ENCODE measurements at places on chromosomes 4 and X.

DNA sequence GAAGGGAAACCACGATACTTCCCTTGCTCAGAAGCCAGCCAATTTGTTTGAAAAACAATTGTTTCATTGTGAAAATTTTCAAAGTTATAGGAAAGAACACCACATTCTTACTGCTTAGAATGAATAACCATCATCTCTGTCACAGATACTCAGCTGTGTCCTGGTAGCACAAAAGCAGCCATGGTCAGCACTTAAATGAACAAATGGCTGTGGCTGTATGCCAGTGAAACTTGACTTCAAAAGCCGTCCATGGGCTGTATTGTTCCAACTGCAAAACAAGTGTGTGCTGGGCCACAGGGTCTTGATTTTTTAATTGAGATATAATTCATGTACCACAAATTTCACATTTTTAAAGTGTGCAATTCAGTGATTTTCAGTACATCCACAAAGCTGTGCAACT lies 19.6 kb downstream of the NSDHL start:
- DNase-seq, result no peak

GRCh38 chr4:124253080-124253479 lies 459.5 kb downstream of the ANKRD50 start:
- no peak for DNase-seq

- DNase-seq, result no peak
These were observed 4.1 kb downstream of the RP2 start for GRCh38 chrX:46840946-46841345.

- DNase-seq, result no peak
These were observed 37.7 kb downstream of the ANTXR2 start for GRCh38 chr4:80035336-80035735.

DNA sequence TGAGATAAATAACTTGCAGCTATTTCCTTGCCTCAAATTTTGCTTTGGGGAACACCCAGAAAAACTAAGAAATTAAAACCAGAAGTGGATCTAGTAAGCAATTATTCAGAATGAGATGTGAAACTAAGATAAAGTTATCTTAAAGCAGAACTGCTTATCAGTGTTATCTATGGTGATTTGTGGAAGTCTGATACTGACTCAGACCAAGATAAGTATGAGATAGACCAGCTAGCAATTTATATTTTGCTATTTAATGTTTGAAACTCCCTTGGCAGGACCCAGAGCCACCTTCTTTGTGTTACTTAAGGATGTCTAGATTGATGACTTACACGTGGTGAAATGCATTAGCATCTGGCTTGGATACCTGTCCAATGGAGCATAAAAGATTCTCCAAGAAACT lies 368.1 kb downstream of the EPHA5 start:
- DNase-seq, result no peak

DNA sequence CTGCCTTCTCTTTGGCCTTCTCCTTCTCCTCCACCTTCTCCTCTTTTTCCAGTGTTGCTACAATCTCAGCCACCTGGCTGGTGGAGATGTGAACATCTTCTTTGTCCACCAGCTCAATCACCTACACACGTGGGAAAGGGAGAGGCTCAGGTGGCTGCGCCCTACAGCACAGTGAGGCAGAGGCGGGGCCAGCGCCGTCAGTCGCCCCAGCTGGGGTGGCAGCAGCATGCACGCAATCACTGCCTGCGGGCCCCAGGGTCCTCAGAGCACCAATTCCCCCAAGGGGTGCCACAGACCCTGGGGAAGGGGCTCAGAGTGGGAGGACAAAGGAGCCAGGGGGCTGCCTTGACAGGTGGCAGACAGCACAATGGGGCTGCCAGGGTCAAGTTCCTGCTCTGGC lies 21.4 kb downstream of the FGFR3 start:
- no peak for DNase-seq

DNA sequence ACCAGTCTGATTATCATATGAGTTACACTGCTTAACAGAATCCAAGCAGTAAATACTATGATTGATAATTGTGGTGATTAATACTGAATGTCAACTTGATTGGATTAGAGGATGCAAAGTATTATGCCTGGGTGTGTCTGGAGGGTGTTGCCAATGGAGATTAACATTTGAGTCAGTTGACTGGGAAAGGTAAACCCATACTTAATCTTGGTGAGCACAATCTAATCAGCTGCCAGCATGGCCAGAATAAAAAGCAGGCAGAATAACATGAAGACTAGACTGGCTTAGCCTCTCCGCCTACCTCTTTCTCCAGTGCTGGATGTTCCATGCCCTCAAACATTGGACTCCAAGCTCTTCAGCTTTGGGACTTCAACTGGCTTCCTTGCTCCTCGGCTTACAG lies 961.3 kb downstream of the ADGRL3 start:
- no peak for DNase-seq

DNA sequence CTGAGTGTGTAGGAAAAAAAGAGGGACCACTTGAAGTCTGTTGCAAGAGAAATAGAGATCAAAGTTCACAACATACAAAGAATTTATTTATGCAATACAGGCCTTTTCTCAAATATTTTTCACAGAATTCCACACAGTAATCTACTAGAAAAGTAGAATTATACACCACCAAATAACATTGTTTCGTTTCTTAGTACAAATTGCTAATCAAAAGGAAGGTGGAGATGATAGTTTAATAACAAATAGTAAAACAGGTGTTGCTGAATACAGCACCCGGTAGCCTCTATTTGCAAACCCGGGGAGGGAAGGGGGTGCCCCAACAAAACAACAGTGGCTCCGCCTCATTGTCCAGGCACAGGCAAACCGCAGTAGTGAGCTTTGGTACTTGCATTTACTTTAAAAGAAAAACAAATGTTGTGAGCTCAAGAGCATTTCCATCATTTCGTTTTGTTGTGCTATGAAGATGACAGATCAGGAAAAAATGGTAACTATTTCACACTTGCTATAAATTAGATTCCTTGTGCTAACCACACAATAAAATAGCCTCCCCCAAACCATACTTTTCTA lies 186.4 kb downstream of the DCLK2 start:
- no peak for DNase-seq

GRCh38 chrX:105134273-105134672 lies 86.2 kb downstream of the TEX13A start:
- DNase-seq, result peak; percentile 76

GRCh38 chr4:72326692-72327632 lies 242.1 kb downstream of the ADAMTS3 start:
- DNase-seq, result peak; percentile 83

GRCh38 chr4:70746179-70746839 lies 24.5 kb downstream of the RUFY3 start:
- DNase-seq, result no peak

GRCh38 chr4:20019310-20020015 lies 232.2 kb upstream of the SLIT2 start:
- peak; percentile 82 for DNase-seq

GRCh38 chr4:99966692-99967091 lies 16.6 kb upstream of the H2AZ1 start:
- DNase-seq, result no peak

DNA sequence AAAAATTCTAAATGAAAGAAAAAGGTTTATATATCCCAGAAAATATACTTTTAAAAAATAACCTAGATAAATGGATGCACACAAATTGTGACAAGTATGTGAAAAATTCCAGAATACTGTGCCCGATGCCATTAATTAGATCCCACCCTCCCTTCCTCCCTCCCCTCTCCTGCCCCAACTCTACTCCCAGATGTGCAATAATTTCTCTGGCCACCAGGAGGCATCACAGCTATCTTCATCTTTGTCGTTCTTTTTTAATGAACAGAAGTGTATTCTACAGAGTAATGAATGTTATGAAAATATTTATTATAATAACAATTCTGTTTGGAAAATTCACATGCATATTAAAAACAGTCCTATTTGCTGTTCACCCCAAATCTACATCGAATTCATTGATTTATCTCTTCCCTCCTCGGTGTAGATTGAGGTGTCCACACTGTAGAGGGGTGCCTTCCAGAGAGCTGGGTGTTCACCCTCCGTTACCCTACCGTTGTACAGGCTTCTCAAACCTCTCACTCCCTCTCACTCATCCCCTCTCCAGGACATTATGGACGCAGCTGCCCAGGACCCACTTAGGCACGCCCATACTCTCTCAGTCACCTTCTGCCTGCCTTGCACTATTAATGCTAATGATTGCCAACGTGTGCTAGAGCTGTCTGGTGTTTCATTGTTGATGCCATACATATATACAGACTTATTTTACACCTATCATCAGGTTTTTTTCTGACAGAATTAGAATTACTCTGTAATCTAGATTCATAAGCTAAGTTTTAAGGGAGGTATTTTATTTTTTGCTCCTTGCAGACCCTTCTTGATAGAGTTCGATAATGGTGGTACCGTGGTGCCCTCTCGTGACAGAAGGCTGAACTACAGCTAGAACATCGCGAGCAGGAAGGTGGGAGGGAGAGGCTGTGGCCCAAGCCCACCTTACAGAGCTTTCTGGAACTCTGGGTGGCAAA lies 14.1 kb downstream of the RAB40AL start:
- DNase-seq, result peak; percentile 81

- DNase-seq, result no peak
These were observed 40.5 kb downstream of the FRYL start for GRCh38 chr4:48739560-48740019.

DNA sequence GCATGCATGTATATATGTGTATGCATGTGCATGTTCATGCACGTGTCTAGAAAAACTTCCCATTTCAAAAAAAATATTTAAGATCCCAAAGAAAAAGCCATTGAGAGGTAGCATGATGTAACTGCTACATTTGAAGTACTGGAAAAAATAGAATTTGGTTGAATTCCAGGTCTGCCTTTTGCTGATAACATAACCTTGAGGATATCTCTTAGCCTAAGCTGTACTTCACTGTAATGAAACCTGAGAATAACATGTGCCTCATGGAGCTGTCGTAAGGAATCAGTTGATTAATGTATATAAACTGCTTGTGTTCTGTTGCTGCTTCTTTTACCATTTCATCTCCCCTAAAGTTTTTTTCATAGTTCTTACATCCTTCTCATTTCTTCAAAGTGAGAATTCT lies 351.8 kb downstream of the GRIA2 start:
- no peak for DNase-seq

GRCh38 chrX:1657367-1658070 lies 42.7 kb downstream of the ASMT start:
- DNase-seq, result peak; percentile 25

DNA sequence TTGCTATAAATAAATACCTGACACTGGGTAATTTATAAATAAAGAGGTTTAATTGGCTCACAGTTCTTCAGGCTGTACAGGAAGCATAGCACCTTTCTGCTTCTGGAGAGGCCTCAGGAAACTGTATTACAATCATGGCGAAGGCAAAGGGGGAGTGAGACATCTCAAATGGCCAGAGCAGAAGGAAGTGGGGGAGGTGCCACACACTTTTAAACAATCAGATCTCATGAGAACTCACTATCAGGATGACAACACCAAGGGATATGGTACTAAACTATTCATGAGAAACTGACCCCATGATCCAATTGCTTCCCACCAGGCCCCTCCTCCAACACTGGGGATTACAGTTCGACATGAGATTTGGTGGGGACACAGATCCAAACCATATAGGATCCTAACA lies 11.7 kb upstream of the TCEAL9 start:
- no peak for DNase-seq

- no peak for DNase-seq
These were observed 133.0 kb upstream of the PLS3 start for GRCh38 chrX:115427861-115428410.

DNA sequence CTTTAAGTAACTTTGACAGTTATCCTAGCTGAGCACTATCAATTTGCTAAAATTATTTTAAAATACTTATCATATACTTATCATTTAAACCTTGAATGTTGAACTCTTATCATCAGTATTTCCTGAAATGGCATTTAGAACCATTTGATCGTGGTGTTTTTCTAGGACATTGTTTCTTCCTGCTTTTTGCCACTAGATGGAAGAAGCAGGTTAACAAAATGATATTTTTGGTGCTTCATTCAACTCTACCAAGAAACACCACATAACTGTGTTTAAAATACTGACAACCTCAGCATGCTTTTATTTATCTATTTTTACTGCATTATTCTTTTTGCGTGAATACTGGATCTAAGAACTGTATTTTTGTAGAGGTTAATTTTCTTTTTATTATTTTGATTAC lies 44.6 kb downstream of the C4orf33 start:
- peak; percentile 6 for DNase-seq

GRCh38 chr4:7815562-7815961 lies 124.1 kb downstream of the AFAP1 start:
- no peak for DNase-seq

GRCh38 chrX:27996132-27996531 lies 14.9 kb upstream of the DCAF8L1 start:
- no peak for DNase-seq

DNA sequence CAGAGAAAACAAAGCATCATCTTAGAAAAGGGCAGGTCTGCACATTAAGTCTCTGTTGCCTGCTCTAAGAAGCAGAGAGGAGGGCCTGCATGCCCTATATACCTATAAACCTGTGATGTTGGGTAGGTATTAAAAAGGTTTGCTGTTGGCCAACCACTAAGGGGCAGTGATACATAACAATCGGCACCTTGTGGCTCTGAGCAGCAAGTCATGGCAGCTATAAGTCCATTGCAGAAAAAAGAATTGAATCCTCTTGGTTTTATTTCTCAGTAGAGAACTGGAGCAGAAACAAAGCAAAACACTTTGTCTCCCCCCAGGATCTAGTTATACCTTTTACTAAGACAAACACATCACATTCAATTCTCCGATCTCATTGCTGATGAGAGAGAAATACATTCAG lies 1364.4 kb downstream of the STIM2 start:
- peak; percentile 62 for DNase-seq

- DNase-seq, result peak; percentile 73
These were observed 631.5 kb downstream of the RAB28 start for GRCh38 chr4:12852338-12853307.

DNA sequence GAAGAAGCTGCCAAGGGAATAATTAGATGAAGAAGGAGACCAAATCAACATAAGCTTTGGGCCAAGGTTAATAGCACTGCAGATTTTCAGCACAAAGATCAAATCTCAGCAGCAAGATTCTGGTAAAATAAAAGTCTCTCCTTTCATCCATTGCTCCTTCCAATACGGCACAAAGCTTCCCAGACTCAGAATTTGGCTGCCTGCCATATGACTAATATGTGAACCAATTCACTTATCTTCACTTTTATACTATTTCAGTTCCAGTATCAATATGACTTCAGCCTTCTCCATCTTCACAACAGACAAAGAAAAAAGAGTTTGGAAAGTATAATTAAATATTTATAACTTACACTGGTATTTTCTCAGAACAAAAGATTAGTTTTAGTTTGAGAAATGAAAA lies 978.3 kb upstream of the GRID2 start:
- DNase-seq, result peak; percentile 59

DNA sequence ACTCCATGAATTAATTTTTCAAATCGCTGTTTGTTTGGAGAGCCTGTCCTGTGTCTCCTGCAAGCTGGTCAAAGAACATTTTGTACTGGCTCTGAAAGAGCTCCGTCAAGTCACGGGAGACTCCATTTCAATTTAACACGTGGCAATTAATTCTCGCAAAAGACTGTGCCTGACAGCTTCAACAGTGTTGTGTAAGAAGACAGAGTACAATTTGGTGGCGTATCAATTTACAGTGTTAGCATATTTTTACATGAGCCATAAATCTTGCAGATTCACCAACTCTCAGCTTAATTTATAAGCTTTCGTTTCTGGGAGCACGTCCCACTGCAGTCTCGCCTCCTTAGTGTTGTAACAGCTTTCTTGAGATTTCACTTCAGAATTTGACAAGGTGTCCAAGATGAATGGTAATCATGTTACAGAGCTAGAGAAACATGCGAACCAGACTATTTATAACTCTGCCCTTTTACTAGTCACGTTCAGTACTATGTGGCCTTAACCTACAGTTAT lies 70.8 kb downstream of the RWDD4 start:
- DNase-seq, result no peak
